ENCODE measurements at places on chromosomes 12 and 14.

DNA sequence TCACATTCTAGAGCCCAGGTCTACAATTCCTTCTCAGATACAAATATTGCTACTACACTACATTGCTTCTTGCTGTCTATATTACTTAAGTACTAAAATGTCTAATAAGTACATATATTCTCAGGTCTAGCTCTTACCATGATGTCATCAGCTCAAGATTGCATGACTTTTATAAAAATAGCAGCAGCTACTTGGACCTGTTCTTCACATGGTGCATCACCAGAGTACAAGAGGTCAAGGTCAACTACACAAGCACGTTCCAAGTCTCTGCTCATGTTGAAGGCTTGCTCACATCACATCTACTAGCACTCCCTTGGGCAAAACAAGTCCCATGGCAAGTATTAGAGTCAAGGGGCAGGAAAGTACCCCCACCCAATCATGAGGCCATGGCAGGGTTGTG is 465.6 kb downstream of the MED13L start:
- no peak for DNase-seq

GRCh38 chr12:1869145-1869544 is 48.8 kb downstream of the LRTM2 start:
- no peak for DNase-seq

DNA sequence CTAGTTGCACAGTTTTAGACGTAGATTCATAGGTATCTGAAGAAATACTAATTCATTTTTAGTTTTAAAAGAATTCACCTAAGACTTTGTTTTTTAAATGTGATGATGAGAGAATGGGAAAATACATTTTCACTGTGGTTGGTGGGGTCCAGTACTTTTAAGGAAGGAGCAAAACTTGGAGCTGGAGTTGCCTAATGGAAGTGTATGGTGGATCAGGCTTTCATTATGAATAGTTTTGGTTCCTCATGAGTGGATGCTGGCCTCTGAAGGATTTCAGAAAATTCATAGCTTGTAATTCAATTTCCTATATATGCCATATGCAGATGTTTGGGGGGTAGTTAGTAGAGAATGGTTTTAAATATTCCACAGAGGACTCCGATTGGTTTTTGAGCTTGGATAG is 27.1 kb downstream of the STK38L start:
- no peak for DNase-seq

DNA sequence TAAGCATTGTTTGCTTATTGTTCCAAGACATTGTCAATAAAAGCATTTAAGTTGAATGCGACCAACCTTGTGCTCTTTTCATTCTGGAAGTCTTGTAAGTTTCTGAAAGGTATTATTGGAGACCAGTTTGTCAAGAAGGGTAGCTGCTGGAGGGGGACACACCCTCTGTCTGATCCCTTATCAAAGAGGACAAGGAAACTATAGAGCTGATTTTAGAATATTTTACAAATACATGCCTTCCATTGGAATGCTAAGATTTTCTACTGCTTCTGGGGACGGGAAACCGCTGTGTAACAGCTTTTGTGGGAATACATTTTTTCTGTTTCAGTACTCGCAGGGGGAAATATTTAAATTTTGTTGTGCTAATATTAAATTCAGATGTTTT is 3.5 kb downstream of the FOS start:
- DNase-seq = peak; percentile 74

DNA sequence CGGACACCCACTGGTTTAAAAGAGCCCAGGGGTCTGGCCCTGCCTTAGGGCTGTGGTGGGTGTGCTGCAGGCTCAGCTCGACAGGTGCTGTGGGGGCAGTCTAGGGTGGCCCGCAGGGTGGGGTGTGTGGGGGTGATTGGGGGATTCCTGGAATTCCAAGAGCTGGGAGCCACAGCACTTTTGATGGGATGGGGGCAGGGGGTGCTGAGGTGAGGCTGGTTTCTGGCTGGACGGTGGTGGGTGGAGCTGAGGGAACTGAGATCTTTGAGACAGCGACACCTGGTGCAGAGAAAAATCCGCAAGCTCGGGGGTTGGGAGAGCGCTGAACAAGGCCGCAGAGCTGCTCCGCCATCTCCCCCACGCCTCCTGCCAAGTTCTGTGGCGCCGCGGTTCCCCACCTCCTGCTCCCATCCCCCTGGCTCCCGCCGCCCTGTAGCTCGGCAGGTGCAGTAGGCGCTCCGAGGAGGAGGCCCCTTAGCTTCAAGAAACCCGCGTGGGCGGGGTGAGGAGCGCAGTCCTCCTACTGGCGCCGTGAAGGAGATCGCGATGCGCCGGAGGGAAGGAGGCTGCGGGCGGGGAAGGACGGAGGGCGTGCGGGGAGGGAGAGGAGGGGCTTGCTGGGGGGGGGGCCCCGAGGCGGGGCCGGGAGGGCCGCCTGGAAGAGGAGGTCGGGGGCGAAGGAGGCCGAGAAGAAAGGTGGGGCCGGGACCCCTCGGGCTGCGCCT is 1.3 kb upstream of the TEDC1 start:
- DNase-seq = peak; percentile 93

Data from femur (tissue), 1 donor.